ENCODE measurements at places on chromosomes 13 and 19.

- no peak for DNase-seq
These were observed 107.2 kb downstream of the FNDC3A start for GRCh38 chr13:49082653-49083536.

GRCh38 chr13:41220401-41220800, 26.0 kb upstream of the KBTBD7 start:
- no peak for DNase-seq

- DNase-seq = no peak
These were observed 516.3 kb downstream of the SLITRK6 start for GRCh38 chr13:85282876-85283275.

DNA sequence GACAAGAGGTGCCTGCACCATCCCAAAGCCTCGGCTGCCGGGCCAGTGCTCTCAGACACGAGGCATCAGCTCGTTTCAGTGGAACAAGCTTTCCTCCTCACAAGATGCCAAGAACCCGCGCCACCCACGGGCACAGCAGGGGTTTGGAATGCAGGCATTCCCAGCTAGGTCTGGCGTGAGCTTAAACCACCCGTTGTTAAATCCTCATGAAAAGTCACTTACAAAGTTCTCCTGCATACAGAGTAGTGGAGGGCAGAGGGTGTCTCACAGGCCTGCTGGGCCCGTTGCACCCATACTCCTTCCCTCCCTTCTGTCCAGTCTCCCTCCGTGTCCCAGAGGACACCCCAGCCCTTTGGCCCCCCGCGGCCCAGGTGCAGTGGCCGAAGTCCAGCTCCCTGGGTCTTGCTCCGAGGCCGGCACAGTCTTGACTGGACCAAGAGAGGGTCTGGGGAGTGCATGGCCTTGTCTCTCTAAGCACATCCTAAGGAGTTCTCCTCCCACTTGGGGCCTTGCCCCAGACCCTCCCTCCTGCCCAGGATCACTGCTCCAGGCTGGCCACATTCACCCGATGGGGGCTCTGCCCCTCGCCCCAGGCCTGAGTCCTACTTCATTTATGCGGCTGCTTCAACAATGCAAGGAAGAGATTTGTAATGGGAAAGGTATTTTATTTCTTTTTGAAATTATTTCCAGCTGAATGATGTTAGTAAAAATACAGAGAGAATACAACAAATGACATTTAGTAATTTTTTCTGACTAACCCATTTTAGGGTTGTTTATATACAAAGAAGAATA, 35.2 kb upstream of the GRTP1 start:
- DNase-seq = no peak

- DNase-seq = no peak
These were observed 140.9 kb downstream of the TBC1D4 start for GRCh38 chr13:75341028-75341427.

DNA sequence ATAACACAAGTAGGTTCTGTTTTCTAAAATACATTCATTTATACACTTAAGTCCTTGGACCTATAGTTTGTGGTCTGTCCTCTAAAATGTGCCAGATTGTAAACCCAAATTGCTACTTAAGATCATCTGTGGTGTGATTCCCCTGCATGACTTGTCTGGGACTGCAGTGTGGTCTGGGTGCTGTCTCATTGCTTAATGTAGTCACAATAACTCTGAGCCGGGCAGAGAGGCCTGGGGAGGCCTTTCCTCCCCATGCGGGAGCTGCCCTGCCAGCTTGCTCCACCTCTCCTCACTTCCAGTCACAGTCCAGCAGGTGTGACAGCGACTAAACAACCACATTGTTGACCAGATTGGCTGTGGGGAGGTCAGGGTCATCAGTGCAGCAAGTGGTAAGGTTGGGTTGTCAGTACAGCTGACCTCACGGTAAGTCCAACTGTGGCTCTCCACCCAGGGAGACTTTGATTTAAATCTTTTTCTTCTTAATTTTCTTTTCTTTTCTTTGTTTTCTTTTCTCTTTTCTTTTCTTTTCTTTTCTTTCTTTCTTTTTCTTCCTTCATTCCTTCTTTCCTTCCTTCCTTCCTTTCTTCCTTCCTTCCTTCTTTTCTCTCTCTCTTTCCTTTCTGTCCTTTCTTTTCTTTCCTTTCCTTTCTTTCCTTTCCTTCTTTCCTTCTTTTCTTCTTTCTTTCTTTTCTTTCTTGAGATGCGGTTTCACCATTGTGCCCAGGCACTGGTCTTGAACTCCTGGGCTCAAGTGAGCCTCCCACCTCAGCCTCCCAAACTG, 4.4 kb upstream of the TUBA3C start:
- no peak for DNase-seq

DNA sequence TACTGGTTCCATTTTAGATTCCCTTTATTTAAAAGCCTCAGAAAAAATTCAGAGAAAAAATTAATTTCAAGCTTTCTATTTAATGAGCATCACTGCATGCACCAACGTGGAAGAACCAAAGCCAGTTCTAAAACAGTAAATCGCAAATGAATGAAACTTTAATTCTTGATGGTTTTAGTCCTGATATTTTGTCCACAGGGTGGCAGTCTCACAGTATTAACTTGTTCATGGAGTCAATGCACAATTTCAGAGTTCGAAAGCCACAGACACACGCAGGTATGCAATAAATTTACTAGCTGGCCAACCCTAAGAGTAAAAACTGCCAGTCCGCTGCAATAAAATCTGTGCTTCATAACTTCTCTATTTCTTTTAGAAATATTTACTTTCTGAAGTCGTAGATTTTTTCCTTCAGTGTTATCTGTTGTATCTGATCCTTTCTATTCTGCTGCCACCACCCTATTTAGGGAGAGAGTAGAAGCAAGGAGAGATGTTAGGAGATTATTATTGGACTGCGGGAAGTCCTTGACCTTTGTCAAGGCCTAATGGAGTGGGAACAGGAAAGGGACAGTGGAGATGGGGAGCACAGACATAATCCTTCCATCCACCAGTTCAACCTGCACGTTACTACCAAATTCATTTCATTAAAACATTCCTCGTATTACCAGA, 7.0 kb upstream of the WBP4 start:
- no peak for DNase-seq

- no peak for DNase-seq
These were observed 3.7 kb downstream of the CDC34 start for GRCh38 chr19:535017-535835.

- DNase-seq = no peak
These were observed 36.2 kb downstream of the ATP12A start for GRCh38 chr13:24716446-24716845.

DNA sequence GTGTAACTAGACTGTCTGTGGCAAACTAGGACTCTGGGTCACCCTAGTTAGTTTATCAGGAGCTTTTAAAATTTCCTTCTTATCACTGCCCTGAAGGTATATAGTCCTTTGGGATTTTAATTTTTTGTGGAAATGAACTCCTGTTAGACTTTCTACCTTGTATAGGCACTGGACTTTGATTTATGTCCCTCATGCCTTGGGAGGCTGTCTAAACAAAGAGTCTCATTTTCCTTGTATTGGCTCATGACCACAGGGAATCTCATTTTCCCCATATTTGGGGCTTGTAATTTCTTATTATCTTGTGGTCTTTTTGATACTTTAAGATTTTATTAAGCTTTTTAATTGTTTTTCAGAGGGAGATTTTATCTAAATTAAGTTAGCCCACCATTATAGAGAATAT, 21.4 kb downstream of the KCTD4 start:
- DNase-seq = no peak

DNA sequence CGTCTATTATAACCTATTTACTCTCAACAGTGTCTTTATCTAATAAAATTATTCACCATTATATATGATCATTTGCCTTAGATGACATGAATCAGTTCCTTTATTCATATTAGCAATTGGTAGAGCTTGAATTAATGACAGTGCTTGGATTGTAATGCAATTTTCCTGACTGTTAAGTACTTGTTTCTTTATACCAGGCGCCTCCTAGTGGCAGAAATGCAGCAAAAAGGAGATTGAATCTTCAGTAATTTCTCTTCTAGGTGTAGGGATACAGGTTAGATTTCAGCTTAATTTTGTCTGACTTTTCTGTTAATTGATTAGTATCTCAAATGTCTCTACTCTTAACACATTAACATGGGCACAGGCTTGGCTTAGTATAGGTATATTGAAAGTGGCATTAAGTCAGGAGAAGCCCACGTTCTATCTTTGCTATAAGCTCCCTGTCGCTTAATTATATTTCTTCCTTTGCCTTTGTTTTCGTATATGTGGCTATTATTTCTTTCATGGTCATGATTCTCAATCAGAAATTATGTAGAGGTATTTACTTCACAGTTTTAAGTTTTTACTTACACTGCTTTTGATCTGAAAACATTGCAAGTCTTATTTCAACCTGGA, 9.1 kb upstream of the LHFPL6 start:
- peak; percentile 32 for DNase-seq

DNA sequence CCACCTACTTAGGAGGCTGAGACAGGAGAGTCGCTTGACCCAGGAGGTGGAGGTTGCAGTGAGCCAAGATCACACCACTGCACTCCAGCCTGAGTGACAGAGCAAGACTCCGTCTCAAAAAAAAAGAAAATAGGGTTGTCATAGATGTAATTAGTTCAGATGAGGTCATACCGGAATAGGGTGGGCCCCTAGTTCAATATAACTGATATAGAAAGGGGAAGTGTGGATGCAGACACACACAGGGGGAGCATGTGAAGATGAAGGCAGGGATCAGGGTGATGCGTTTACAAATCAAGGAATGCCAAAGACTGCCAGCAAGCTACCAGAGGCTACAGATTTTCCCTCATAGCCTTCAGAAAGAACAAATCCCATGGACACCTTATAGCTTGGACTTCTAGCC, 24.3 kb upstream of the EEF1AKMT1 start:
- DNase-seq = no peak

- DNase-seq = no peak
These were observed 769.6 kb downstream of the UQCRFS1 start for GRCh38 chr19:28443361-28443760.

GRCh38 chr13:49248622-49249002, 887 bp downstream of the CDADC1 start:
- DNase-seq = no peak

DNA sequence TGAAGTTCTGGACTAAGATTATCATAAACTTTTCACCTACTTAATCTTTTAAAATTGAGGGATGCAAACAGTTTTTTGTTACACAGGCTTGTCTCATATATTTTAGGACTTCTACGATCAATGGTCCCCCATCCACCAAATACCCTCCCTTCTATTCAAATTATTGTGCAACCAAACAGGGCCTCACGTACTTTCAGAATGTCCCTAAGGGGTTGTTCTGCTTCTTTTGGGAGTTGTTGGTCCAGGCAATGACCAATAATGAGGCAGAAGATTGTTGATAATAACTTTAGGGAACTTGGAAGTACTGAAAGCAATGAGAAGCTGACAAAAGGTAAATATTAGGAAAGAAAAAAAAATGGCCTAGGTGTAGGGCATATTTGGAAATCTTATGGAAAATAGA, 2.9 kb downstream of the DNAJC15 start:
- no peak for DNase-seq

DNA sequence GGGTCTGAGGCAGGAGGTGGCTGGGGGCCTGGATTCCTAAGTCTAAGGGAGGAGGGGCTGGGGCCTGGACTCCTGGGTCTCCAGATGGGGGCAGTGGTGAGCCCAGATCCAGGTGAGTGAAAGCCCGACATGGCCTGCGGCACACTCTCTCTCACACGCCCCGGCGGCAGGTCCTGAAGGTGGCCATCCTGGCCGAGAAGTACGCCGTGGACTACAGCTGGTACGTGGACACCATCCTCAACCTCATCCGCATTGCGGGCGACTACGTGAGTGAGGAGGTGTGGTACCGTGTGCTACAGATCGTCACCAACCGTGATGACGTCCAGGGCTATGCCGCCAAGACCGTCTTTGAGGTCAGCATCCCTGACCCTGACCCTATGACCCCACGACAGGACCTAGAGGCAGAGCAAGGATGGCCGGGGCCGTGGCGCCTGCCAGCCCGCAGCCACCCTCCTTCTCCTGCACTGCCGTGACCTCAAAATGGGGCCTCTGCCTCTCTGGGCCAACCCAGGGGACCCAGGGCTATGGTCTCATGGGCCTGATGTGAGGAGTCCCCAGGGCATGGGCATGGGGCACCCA, 13.2 kb downstream of the FUZ start:
- DNase-seq = no peak

GRCh38 chr13:40496035-40496810, 170.2 kb downstream of the FOXO1 start:
- DNase-seq = no peak

GRCh38 chr13:73960474-73960873, 173.7 kb downstream of the KLF12 start:
- no peak for DNase-seq

GRCh38 chr13:76622315-76623040, 263.7 kb downstream of the KCTD12 start:
- DNase-seq = no peak

DNA sequence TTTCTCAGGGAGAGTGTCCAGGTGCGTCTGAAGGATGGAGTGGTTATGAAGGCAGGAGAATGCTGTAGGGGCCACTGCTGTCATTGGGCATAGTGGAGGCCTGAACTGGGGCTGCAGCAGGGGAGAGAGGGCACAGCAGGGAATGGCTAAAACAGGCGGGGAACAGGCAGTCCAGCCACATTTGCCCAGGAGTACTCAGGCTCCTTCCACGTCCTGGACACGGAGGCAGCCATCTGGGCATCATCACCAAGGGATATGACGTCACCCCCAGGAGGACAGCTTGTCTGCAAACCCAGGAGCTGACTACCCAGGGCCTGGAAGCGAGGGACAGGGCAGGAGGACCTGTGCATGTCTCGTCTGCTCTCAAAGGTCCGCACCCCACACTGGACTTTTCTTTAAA, 22.2 kb downstream of the VSTM2B start:
- no peak for DNase-seq

DNA sequence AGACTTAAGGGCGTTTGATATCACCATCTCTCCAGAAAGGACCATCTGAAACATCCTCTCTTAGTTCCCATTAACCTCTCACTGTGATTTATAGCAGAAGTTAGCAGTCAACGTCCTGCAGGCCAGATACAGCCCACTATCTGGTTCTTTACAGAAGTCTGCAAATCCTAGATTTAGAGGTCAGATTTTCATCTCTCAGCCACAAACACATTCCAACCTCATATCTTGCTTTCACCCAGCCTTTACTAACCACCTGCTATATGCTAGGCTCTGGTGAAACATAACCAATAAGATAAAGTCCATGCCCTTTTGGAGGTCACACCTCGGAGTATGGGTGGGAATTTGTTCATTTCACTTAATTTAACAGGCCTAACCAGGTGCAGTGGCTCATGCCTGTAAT, 76.8 kb upstream of the CACNA1A start:
- no peak for DNase-seq

- no peak for DNase-seq
These were observed 6.8 kb downstream of the WDFY2 start for GRCh38 chr13:51590971-51591627.

DNA sequence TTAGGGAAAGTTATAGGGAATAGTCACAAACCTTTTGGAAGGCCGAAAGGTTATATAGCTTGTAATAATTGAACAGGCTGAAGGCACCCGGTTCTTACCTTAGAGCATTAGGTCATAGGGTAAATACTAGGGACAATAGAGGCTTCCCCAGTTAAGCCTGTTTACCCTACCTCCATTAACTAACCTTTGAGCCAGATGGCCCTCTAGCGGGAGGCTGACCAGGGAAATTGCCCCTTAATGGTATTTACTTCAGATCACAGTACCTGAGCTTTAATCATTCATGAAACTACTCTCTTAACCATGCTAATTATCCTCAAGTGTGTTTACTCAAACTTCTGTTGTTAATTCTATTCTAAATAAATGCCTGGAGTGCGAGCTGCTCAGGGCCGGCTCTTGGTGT, 20.4 kb upstream of the ZNF83 start:
- no peak for DNase-seq
